Activated naive CD4-positive, alpha-beta T cell treated with anti-CD3 and anti-CD28 coated beads, Interleukin-2, amount 50 U/mL, for 72 hours (primary cell): ENCODE measurements at places on chromosomes 6 and 20.

- no peak for DNase-seq
These were observed 164.4 kb upstream of the AFDN start for GRCh38 chr6:167662075-167662880.

DNA sequence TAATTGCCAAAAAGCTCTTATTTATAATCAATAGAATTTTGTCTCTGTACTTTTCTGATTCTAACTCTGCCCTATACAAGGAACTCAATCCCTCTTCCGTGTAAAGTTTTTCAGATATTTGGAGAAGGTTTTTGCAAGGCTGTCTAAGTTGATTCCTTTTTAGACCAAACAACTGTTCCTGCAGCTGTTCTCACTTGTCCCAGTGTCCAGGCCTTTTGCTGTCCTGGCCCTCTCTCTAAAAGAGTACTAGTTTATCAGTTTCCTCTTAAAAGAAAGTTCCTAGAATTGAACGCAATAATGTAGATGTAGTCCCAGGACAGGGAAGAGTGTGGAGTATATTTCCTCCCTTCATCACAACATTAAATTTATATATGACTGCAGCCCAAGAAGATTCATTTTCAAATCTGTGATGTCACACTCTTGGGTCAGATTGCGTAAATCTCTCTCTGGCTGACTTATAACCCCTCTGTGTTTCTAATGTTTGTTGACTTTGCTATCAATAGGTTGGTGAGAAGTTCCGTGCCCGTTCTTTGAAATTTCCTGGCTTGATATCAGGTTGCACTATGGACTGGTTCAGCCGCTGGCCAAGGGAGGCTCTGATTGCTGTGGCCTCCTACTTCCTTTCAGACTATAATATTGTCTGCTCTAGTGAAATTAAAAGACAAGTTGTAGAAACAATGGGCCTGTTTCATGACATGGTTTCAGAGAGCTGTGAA lies 139.4 kb upstream of the GLP1R start:
- DNase-seq, result no peak

DNA sequence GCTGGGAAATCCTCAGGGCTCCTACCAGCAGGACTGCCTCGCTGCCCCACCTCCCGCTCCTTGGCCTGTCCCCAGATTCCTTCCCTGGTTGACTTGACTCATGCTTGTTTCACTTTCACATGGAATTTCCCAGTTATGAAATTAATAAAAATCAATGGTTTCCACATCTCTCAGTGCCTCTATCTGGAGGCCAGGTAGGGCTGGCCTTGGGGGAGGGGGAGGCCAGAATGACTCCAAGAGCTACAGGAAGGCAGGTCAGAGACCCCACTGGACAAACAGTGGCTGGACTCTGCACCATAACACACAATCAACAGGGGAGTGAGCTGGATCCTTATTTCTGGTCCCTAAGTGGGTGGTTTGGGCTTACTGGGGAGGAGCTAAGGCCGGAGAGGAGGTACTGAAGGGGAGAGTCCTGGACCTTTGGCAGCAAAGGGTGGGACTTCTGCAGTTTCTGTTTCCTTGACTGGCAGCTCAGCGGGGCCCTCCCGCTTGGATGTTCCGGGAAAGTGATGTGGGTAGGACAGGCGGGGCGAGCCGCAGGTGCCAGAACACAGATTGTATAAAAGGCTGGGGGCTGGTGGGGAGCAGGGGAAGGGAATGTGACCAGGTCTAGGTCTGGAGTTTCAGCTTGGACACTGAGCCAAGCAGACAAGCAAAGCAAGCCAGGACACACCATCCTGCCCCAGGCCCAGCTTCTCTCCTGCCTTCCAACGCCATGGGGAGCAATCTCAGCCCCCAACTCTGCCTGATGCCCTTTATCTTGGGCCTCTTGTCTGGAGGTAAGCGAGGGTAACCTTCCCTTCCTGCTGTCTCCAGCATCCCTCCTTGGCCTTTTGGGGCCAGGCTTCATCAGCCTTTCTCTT lies at the start of gene CFB:
Gene CFB, plus strand, starts transcription at position 589 of the 863 bp plus-strand sequence. Its CDS starts 127 bp downstream, at position 716.
- no peak for DNase-seq

GRCh38 chr6:83921315-83921714 lies 61.8 kb downstream of the CYB5R4 start:
- no peak for DNase-seq

- DNase-seq, result no peak
These were observed 187.1 kb upstream of the TCF21 start for GRCh38 chr6:133701633-133702331.

- DNase-seq, result no peak
These were observed 341.0 kb upstream of the SULF2 start for GRCh38 chr20:48126227-48126740.

DNA sequence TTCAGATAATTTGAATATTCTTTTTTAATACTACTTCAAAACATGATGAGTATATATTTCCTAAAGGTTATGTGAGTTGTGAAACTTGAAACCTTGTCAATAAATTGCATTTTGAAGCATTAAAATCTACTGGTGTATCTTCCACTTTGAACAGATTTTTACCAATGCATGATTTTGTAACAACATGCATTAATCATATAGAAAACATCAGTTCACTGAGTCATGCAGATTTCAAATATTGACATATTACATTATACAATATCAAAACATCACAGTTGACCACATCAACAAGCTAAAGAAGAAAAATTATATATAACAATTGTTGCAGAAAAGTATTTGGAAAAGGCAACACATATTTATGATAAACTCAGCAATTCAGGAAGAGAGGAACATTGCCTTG lies 158.1 kb downstream of the WDR27 start:
- no peak for DNase-seq

GRCh38 chr20:37651932-37652331 lies 41.9 kb upstream of the CTNNBL1 start:
- DNase-seq, result peak; percentile 37

DNA sequence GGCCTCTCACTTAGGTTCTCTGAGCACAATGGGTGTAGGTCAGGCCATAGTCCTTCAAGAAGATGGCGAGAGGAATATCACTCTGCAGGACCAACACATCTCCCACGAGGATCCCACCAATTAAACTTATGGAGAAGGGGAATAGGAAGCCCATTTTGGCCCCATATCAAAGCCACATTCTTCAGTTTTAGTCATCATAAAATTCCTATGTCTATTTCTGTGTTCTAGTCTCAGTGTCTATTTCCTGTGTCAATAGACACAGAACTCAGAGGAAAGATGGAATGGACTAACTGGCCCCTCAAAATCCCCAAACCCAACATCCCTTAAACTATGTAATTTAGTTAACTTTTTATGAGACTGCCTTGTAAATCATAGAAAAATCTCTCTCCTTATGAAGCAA lies 216.8 kb downstream of the HACE1 start:
- DNase-seq, result no peak

- DNase-seq, result no peak
These were observed 83.0 kb upstream of the DTNBP1 start for GRCh38 chr6:15745781-15746180.

GRCh38 chr6:104771258-104771832 lies 88.4 kb downstream of the HACE1 start:
- DNase-seq, result no peak

GRCh38 chr20:24477831-24478547 lies 8.6 kb downstream of the SYNDIG1 start:
- DNase-seq, result no peak

DNA sequence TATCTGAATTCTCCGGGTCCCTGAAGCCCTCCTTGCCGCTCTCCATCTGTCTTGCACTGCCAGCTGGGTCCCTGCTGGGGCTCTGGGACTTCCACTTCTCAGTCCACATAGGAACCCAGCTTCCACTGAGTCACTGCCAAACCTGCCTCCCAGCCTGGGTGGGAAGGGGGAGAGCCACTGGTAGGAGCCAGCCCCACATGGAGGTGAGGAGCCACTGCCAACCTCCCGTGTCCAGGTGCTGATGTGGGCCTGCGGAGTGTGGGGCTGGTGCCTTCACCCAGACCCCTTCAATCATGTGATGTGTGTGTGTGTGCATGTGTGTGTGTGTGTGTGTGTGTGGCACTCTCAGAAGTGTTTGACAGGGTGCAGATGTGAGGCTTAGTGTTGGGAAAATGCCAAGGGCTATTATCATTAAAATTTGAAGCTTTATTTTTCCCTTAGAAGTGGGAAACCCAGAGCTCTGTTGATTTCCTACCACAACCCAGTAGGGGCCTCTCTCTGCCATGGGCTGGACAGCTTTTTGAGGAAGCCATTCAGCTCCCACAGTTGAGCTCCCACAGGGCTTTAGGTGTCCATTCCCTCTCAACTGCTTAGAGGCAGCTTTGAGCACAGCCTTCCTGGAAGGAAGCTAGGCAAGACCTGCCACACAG lies 9.3 kb upstream of the SGK2 start:
- DNase-seq, result no peak

DNA sequence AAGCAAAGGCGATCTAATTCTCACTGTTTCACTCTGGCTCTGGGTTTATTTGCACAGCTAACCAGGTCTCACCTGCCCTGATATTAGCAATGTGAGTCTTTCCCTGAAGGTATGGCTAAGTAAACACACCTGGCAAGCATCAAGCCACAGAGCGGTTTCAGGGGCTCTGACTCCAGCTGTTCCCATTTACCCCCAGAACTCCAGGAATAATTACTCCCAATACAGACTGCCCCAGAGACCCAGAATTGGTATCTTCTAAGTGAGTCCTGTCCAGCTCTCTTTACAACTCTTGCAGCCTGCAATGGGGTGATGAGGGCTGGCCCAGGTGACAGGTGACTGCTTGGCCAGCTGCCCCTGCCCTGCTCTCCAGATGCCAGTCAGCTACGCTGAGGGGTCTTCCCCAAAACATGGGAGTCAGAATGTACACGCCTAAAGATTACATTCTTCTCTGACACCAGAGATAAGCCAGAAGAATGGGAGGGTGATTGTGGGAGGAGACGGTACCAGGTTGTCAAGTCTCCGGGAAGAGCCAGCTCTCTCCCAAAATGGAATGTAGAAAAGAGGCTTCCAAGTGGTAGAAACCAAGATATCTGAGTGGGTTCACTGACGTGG lies 4.9 kb upstream of the LRRN4 start:
- no peak for DNase-seq

GRCh38 chr6:99138445-99138844 lies 190.7 kb upstream of the FBXL4 start:
- no peak for DNase-seq

- DNase-seq, result no peak
These were observed 108.0 kb upstream of the DST start for GRCh38 chr6:56750686-56751085.

GRCh38 chr6:155084431-155085123 lies 89.5 kb downstream of the TIAM2 start:
- no peak for DNase-seq

DNA sequence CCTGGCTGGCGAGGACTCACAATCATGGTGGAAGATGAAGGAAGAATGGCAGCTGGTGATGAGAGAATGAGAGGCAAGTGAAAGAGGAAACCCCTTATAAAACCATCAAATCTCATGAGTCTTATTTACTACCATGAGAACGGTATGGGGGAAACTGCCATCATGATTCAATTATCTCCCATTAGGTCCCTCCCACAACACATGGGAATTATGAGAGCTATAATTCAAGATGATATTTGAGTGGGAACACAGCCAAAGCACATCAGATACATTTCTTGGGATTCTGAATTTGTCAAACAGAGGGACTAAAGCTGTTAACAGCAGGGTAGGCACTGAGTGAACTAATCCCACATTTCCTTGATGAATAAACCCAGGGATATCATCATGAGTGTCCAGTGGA lies 116.2 kb upstream of the PLCB4 start:
- DNase-seq, result no peak

- DNase-seq, result no peak
These were observed 65.7 kb upstream of the EEF1A1 start for GRCh38 chr6:73586416-73586974.

DNA sequence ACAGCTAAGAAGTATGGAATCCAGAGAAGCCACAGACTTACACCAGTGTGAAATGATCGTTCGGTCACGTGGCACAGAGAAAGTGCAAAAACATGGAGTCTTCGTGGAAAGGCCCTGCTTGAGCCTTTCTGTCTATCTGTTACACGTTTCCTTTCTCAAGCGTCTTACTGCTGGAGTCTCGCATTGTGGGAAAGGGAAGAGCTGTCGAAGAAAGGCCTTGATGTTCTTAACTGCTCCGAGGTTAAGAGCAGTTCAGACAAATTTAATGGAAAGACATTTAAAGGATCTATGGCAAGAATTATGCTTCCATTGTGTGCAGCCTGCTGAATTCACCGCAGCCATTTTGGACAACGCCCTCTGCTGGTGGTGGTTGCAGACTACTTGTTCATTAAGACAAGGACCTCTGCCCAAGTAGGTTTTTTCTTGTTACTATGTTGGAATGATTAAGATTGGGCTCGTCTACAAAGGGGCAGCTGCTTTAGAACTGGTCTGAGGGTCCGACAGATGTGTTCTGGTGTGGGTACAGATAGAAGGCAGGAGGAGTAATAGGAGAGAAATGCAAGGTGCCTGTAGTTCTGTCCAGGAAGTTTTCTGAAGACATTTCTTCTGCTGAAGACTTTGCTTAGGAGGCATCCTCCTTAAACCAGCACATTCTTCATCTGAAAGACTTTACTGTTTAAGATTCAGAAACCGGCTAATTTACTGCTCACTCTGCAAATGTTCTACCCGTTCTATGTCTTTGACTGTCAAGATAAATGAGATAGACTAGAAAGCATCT lies 24.7 kb upstream of the CCN6 start:
- DNase-seq, result peak; percentile 77

- no peak for DNase-seq
These were observed 28.5 kb downstream of the REPS1 start for GRCh38 chr6:138959521-138959920.

GRCh38 chr20:39294137-39294725 lies 332.1 kb downstream of the DHX35 start:
- no peak for DNase-seq

DNA sequence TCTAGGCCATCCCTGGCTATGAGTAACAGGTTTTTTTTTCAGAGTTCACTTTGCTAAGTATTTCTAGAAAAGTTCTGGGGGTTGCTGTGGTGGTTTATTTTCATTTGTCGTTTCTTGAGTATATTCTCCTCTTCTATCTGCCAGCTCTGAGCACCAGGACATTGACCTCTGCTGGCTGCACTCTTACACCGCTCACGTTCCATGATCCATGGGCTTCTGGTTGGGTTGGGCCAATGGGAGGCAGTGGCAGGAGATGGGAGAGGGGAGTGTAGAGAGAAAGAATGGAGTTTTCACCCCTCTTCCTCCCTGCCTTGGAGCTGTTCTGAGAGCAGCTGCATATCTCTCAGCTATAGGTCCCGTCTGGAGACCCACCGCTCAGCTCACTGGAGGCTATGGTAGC lies 161.0 kb upstream of the ATXN1 start:
- no peak for DNase-seq
